ENCODE measurements at places on chromosomes 6 and 20.
A peak's percentile ranks its signal among the peaks of the same experiment; 100 is the strongest.

DNA sequence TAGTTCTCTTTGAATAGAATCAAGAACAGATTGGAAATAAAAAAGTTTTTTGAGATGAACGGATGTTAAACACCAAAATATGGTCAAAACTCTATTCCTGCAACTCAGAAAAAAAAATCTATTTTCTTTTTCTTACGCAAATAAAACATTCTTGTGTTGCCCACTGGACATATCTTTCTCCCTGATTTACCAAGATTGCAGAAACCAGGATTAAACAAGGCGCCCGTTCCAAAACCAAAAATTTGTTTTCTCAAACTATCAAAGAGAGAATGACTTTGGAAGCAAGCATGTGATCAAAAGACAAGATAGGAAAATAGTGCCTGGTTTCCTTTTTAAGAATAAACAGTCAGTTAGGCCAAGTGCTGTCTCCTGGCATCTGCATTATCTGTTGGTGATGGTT lies 273.1 kb downstream of the CLIC5 start:
- DNase-seq, result no peak

GRCh38 chr6:115467726-115468125 lies 593.0 kb downstream of the FRK start:
- DNase-seq, result no peak

DNA sequence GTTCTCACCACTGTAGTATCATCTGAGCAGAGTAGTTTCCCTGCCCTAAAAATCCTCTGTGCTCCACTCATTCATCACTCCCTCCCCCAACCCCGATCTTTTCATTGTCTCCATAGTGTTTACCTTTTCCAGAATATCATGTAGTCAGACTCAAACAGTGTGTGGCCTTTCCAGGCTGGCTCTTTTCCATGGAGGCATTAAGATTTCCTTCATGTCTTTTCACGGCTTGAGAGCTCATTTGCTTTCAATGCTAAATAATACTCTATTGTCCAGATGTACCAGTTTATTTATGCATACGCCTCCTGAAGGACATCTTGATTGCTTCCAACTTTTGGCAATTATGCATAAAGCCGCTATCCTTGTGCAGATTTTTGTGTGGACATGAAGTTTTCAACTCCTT lies 235.8 kb downstream of the PHACTR1 start:
- DNase-seq, result no peak

- no peak for DNase-seq
These were observed 2.4 kb downstream of the TDP2 start for GRCh38 chr6:24664046-24664987.

DNA sequence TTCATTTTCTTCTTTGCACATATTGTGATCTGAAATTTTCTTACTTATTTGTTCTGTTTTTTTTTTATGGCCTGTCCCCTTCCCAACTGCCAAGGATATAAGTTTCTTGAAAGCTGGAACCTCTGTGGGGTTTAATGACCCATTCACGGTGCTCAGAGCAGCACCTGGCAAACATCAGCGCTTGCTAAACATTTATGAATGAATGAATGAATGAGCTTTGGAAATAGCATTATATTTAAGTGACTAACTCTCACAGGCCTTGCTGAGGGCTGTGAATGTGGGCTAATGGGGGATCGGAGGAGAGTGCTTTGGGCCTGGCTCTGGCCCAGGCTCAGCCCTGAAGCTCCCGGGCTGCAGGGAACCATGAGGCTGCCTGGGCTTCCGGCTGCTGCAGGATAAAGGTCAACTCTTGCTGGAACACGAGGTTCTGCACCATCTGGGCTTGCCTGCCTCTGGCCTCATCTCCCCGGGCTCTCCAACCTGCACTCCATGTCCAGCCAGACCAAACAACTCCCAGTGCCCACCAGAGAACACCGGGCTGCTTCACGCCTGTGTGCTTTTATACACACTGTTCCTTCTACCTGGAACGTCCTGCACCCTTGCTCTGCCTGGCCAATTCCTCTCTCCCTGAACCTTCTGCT lies 14.6 kb upstream of the ARMC12 start:
- no peak for DNase-seq

- no peak for DNase-seq
These were observed 17.1 kb upstream of the EFHC1 start for GRCh38 chr6:52403086-52403485.

DNA sequence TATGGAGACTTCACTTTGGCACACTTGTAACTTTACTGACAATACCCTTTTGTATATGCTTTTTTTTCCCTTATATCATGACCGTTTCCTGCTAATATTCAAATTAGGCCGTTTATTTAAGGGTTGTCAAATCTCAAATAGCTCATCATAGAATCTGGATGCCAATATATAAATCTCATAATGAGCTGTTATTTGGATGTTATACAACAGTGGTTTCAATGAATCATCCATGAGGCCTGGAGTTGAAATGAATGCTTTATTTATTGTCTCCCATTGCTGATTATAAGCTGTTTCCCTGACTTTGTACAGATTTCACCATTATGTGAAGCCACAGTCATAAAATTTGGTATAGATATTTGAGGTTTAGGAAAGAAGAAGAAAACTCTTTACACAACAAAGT lies 256.1 kb downstream of the PLCB1 start:
- no peak for DNase-seq

DNA sequence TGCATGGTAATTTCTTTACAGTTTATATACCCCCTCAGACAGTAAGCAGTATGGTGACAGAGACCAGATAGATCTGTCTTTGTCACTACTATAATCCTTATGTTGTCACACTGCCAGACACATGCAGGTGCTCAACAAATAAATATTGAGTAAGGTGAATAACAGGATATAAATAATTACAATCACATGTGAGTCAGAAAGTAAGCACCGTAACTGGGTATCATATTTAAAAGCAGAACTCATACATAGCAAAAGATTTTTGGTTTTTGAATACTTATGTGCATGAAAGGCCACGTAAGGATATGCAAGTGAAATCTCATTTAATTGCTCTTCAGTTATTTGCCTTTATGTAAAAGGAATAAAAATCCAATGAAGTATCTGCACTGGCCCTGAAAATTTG lies 17.4 kb downstream of the CNBD2 start:
- no peak for DNase-seq

- DNase-seq, result no peak
These were observed 119.1 kb upstream of the CD93 start for GRCh38 chr20:23205211-23205610.

DNA sequence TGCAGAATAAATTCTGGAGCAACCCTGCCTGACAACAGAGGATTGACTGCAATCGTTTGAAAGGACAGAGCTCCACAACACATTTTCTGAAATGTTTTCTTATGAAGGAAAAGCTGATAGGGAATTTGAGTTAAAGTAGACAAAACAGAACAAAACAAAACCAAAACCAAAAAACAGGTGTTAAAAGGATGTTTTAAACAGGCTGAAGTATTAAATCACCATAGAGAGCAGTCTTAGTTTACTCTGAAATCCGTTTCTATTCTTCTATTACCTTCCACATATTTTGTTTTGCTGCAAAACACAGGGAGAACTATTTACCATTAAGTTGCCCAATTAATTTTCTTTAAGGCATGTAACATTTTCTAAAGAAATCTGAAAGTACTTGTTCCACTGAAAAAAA lies 93.4 kb upstream of the MLIP start:
- no peak for DNase-seq

- no peak for DNase-seq
These were observed 19.0 kb downstream of the CEP85L start for GRCh38 chr6:118632359-118632758.

GRCh38 chr20:10618611-10619245 lies 55.1 kb downstream of the JAG1 start:
- DNase-seq, result no peak

- peak; percentile 28 for DNase-seq
These were observed 14.3 kb downstream of the B4GALT5 start for GRCh38 chr20:49699200-49699992.

- DNase-seq, result no peak
These were observed 131.4 kb upstream of the TRAF3IP2 start for GRCh38 chr6:111737065-111737521.

DNA sequence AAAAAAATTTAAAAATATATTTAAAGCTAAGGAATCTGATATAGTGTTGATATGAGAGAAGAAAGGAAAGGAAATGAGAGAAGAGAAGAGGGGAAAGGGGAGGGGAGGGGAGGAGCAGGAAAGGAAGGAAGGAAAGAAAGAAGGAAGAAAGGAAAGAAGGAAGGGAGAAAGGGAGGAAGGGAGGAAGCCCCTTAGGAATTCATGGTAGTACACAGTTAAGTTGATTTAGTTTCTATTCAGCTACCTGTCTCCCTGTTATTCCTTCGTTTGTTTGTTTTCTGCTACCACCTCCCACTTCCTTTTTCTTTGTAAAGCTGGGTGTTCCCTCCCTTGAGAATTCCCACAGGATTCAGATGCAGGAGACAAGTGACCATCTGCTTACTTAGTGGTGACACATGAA lies 1025.4 kb upstream of the FLRT3 start:
- DNase-seq, result no peak

DNA sequence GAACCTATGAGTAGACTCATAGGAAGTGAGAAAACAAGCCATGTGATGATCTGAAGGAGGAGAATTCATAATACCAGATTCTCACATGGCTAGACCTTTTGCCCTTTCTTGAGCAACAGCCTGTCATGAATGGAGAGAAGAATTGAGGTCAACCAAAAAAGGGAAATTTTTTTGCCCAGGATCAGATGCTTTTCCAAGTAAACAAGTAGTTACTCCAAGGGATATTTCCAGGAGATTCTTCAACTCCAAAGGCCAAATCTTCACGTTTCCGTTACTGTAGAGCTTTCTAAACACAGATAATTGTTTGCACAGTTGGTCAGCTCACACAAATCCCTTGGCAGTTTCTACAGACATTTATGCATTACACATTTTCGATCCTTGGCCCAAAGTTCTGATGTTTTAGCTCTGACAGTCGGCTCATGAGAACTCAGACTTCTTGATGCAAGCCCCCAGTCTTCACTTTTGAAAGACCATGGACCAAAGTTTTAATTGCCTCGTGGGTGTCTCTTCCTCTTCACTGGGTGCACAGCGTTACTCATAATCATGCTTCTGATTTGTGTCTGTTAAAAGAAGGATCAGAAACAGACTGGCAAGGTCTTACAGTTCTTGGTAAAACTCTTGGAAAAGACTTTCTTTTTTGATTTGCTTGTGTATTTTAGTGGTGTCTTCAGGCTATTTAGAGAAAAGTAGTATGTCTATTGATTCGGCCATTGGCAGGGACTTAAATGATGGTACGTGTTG lies 115.0 kb downstream of the TSHZ2 start:
- no peak for DNase-seq

GRCh38 chr6:100300221-100300736 lies 164.4 kb downstream of the SIM1 start:
- DNase-seq, result no peak

All from HL-60 (cell line).